NCI-H2081 treated with DMSO at 0.1 percent for 48 hours (cell line): ENCODE measurements at places on chromosomes 16 and 17.

DNA sequence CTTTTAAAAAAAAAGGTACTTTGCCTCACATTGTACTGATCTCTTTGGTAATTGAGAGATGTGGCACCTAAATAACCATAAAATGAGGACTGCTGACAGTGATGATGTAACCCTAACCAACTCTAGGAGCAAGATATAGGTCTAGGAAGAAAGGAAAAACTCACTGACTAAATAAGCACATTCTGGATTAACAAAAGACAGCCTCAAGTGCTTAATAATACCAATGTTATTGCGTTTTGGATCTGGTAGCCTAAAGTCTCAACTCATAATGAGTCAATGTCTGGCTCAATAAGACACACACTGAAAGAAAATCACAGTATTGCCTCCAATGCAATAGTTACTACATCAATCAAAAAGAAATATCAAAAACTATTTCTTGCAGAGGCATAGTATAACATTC is 3.0 kb downstream of the ERN1 start:
- no peak for DNase-seq

GRCh38 chr17:16398270-16399267 is 16.8 kb upstream of the TRPV2 start:
- no peak for DNase-seq

DNA sequence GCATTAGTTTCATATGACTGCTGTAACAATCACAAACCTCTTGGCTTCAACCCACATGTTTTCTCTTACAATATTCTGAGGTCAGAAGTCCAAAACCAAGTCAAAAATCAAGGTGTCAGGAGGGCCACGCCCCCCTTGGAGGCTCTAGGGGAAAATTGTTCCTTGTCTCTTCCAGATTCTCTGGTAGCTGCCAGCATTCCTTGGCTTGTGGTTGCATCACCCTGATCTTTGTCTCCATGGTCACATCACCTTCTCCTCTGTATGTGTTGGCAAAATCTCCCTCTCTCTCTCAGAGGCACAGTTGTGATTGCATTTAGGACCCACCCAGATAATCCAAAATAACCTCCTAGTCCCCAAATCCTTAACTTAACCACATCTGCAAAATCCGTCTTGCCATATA is 105.8 kb downstream of the GAS7 start:
- DNase-seq, result no peak

GRCh38 chr17:43517161-43517560 is 29.0 kb downstream of the ETV4 start:
- no peak for DNase-seq

DNA sequence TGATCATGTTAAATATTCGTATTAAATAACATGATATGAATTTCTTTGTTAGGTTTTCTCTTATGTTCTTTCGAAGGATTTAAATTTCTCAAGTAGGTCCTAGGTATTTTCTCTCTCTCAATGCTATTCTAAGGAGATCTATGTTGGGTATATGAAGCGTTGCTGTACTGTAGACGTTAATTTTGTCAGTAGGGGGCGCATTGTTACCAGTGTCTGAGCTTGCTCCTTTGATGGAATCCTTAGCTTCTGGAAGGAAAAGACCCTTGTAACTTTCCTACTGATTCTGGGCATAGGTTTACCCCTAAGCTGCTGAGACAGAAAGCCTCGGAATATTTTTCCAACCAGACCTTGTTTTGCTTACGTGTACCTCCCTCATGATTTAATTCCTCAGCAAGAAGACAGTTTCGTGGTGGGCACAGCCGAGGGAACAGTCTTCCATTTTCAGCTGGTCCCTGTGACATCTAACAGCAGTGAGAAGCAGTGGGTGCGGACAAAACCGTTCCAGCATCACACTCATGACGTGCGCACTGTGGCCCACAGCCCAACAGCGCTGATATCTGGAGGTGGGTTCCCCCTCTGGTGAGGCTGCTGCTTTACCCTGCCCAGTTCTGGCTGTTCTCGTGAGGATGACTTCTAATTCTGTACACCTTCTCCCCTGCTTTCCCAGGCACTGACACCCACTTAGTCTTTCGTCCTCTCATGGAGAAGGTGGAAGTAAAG is 17.9 kb downstream of the UTP4 start:
- no peak for DNase-seq

- no peak for DNase-seq
Measured at GRCh38 chr16:49504626-49505025, 131.0 kb downstream of the C16orf78 start.

DNA sequence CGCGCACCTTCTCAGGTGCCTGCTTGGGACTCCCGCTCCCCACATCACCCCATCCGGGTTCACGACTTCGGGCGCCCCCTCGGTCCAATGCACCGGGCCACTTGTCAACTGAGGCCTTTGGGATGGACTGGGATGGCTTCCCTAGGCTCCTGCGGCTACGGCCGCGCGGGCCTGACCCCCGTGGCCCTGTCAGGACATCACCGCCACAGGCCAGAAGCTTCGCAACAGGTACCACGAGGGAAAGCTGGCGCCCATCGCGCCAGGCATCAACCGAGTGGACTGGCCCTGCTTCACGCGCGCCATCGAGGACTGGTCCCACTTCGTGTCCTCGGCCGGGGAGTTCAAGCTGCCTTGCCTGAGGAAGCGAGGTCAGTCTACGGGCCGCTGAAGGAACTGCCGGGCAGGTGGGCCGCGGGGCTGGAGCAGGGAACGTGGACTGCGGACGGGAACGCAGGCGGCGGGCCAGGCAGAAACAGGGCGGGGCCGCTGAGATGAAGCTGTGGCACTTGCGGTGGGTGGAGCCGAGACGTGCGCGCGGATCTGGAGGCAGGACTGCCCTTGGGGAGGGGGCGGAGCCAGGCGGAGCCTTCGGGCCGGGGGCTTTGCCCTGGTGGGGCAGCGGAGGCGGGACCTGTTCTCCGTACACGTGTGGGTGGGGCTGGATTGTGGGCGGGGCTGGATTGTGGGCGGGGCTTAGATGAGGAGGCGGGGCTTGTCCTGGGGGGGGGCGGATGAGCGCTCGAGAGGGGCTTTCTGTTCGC is 13.7 kb upstream of the CNGB1 start:
- DNase-seq, result no peak

GRCh38 chr16:68296693-68297092 is 14.1 kb downstream of the SLC7A6OS start:
- DNase-seq, result no peak

DNA sequence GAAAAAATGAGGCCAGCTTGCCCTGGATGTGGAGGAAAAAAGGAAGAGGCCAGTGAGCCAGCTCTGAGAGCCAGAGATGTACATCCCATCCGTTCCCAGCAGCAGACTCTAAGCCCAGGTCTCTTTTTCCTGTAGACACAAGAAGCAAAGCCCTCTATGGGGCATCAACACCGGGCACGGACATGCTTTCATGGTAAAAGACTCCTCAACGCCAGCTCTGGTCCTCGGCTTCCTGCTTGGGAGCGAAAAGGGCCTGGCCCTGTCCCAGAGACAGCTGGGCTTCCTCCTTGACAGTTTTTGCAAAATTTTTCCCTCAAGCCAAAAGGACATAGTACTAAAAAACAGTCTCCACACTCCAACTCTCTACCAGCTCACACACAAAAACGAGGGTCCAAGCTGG is 27.1 kb downstream of the PELP1 start:
- DNase-seq, result no peak

DNA sequence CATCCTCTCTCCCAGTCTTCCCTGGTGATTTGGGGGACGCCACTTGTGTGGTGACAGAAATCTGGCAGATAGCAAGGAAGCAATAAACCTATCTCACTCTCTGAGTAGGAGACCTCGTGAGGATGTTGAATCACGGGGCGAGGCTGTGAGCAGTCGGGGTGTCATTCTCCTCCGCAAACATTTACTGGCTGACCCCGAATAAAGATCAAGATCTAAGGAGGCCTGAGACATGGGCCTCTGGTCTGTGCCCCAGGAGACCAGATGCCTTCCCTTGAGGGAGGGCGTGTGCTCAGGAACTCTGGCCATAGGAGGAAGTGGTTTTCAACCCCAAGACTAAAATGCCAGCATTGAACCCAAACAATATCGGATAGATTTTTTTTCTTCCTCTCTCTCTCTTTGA is 53.1 kb downstream of the FOXL1 start:
- no peak for DNase-seq

DNA sequence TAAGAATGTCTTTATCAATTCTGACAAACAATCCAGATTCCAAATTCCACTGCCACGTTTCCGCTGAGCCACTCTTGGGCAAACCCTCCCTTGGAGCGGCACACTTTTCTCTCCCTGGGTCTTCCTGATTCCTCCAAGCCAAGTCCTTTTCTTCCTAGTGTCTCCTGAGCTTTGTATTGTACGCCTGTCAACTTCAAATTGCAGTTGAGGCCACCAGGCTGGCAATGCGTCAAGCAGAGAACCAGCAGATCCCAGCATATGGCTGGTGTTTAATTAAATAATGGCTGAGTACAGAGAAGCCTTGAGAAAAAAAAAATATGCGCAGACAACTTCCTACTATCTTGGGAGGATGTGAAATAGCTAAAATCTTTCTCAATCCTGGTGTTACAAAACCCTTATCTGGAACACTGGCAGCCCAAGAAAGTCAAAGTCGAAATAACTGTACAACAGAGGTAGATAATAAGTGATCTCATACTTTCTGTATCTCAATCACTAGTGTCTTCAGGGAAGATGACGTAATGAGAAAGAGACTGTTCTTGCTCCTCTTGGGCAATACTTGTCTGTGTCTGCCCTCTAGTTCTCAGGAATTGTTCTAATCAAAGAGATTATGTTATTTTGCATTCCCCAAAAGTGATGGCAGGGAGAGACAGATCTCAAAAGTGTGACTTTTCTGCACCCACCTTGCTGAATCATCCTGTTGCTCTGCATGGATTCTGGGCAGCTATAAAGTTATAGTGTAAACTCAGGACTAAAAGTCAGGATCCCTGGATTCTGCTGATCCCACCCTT is 15.0 kb downstream of the SMIM36 start:
- DNase-seq, result no peak

- no peak for DNase-seq
Measured at GRCh38 chr17:71494062-71494855, 626.6 kb upstream of the SOX9 start.

- no peak for DNase-seq
Measured at GRCh38 chr16:84899414-84899813, 79.6 kb downstream of the CRISPLD2 start.

DNA sequence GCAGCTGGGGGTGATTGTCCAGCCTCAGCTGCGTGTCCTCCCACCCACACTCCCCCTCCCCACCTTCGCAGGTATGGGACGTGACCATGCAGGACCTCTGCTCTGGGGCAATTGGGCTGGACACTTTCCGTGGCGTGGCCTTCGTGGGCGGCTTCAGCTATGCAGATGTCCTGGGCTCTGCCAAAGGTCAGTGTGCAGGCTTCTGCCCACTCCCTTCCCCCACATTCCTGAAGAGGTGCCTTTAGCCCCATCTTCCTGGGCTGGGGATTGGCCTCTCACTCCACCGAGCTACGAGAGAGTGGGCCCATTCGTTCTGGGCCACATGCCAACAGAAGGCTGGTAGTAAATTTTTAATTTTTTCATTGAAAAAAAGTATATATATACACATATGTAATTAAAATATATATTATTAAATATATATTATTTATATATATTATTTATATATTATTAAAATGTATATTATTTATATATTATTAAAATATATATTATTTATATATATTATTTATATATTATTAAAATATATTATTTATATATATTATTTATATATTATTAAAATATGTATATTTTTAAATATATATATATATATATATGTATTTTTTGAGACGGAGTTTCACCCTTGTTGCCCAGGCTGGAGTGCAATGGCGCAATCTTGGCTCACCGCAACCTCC is 18.5 kb downstream of the PFAS start:
- no peak for DNase-seq

DNA sequence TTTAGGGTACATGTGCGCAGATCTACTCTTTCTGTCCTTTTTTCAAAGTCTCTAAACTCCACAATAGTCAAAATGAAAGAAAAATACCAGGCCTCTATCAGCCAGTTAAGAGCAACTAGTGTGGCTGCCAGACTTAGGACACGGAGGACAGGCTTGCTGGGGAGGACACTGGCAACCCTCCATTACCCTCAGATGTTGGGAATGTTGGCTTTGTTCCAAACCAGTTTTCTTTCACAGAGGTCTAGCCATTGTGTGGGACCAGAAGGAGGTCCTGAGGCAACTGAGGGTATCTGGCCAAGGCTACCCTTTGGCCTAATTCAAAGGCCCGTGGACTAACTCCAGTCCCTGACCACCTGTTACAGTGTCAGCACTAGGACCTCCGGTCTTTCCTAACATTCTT is 51.2 kb upstream of the MED9 start:
- DNase-seq, result no peak

GRCh38 chr17:69388822-69389442 is 25.6 kb upstream of the MAP2K6 start:
- DNase-seq, result no peak

GRCh38 chr16:74309789-74310781 is 13.5 kb downstream of the PSMD7 start:
- peak; percentile 16 for DNase-seq

DNA sequence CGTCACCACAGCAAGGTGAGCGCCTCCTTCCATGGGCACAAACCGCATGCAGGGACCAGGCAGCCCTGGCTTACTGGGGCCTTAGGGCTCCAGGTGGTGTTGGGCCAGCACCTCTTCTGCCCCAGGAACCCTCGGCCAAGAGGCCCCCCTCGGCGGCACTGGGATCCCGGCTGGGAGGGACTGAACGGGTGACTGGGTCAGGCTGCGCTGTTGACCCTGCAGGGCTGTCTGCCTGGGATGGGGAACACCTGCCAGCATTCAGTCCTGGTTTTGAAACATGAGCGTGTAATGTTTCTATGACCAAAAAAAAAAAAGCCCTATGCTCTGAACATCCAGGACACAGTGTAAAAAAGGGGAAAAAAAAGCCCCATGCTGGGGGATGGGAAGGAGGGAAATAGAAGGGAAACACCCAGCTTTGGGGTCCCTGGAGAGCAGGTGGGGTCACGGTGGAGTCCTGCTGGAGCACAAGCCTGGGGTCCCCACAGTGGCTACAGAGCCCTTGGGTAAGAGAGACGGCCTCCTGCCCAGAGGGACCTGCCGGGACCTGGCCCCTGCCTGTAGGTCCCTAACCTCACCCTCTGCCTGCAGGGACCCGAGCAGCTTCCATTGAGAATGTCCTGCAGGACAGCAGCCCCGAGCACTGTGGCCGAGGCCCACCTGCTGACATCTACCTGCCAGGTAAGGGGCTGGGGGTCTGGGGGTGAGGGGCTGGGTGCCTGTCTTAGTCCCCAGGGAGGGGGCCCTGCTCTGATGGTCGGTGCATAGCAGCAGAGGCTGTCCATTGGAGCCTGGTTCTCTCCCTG is 9.9 kb upstream of the NUDT16L1 start:
- DNase-seq, result no peak
